ENCODE measurements at places on chromosomes 4 and X.

GRCh38 chr4:176099314-176099713 is 33.7 kb downstream of the WDR17 start:
- no peak for DNase-seq

GRCh38 chr4:829761-830600 is 4.1 kb upstream of the CPLX1 start:
- DNase-seq = no peak

DNA sequence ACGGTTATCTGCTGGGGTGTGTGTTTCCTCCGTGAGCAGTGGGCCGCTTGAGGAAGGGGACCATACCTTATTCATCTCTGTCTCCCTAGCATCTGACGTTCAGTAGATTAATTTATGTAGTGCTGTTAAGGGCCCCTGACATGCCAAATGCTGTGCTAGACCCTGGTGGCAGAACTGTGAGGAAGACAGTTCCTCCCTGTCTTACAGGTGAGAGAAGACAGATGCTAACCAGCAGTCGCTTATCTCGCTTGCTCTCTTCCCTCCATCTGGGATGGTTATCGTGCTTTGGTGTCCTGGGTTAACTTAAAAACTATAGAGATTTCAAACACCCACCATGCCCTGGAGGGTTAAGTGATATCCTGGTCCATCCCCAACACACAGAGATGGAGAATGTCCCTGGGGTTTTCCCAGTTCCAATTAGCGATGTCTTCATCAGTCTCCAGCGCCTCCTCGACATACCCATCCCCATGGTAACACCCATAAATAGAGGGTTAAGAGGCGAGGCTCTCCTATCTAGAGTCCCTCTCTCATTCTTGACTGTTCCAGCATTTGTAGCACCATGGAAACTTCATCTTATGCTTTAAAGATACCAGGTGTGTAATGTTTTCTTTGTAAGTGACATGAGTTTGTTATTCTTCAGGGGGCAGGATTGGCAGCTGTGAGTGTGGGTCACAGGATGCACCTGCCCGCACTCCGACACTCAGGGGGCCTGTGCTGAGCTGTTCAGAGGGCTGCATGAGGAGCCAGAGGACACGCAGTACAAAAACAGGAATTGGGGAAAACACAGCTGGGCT is 135.2 kb downstream of the STK32B start:
- no peak for DNase-seq

- no peak for DNase-seq
Observed at GRCh38 chrX:16978193-16978984, 31.9 kb downstream of the REPS2 start.

- DNase-seq = no peak
Observed at GRCh38 chrX:46865281-46865680, 28.4 kb downstream of the RP2 start.

- DNase-seq = no peak
Observed at GRCh38 chrX:37781081-37781480, 1.2 kb downstream of the CYBB start.

DNA sequence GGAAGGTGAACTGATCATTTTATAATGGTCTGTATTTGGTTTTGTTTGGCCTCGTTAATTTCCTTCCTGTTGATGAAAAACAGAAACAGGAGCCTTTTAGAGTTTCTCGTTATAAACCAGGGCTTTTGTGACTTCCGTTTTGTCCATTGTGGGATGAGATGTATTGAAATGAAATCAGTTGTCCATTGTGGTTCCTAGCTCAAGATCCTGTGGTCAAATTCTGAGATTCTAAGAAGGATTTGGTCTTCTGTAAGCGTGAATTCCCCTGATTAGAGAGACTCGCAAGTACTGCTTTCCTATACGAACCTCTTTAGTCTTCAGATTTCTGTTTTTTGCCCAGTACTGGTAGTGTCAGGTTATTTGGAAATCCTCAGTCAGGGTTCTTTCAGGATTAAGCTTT is 101.7 kb downstream of the RAPGEF2 start:
- no peak for DNase-seq

GRCh38 chrX:8083286-8083685 is 87.8 kb downstream of the VCX2 start:
- no peak for DNase-seq

DNA sequence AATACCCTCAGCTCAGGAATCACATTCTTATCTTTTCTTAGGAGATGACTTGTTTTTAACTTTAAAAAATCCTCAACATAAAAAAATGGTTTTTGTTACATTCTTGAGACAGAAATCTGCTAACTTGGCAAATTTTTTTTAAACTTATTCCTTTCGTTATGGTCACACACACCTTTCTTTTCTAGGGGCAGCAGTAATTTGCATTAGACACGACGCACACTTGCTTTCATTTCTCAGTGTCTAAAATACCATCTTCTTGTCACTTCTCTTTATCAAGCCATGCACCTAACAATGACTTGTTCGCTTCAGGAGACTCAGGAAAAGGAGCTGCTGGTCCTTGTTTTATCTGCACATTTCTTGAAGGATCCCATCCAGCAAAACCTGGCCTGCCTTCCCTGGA is 112.6 kb upstream of the TBL1X start:
- no peak for DNase-seq

DNA sequence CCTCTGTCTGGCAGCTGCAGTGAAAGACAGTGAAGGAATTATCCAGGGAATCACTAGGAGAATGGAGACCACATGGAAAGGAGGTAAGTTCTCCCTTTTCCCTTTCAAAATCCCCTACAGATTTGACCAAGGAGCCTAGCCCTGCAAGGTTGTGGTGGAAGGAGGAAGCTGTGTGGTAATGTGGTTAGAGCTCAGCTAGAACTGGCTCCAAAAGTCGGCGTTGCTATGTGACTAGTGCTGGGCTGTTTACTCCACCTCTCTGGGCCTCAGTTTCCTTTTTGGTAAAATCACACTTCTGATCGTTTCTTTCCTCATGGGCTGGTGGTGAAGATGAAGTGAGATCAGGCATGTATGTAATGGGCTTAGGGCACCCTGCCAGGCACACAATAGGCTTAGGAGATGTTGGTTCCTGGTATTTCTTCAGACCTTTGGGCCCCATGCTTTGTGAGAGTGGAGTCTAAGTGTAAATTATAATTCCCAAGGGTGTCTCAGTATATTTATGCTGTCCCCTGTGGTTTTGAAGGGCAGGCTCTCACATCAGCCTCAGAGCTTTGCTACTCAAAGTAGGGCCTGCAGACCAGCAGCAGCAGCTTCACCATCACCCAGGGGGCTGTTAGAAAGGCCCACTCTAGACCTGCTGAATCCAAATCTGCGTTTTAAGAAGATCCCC is 183.7 kb upstream of the BCOR start:
- no peak for DNase-seq

- DNase-seq = no peak
Observed at GRCh38 chrX:20973038-20973437, 401.2 kb upstream of the CNKSR2 start.

DNA sequence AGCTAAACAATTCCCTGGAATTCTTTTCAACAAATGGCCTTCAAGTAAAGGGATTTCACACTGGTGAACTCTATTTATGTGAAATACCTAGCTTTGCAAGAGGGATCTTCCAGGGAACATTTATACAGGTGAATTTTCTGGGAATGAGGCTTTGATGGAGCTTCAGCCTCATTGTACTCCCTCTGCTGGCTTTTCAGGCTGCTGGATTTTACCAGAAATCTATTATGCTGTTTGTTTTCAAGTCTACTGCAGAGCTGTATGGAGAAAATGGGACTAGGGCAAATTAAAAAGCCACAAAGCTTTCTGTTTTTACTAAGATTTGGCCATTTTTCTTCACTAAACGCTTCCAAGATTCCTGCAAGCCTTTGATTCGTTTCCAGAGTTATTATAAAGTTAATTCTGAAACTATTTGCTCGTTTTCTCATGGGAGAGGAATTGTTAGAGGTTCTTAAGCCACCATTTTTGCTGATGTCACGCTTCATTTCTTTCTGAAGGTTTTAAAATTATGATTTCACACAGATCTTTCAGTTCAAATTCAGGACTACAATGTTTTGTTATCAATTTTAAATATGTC is 31.6 kb downstream of the KDM6A start:
- DNase-seq = no peak

DNA sequence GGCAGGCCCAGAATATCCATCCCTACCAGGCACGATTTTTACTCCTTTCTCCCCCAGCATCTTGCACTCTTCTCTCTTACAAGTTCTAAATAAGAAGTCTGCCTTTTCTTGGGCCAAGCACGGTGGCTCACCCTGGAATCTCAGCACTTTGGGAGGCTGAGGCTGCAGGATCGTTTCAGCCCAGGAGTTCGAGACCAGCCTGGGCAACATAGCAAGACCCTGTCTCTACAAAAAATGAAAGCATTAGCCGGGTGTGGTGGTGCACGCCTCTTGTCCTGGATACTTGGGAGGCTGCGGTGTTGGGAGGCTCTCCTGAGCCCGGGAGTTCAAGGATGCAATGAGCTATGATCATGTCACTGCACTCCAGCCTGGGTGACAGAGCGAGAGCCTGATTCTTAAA is 64.8 kb downstream of the IRF2 start:
- DNase-seq = no peak

- no peak for DNase-seq
Observed at GRCh38 chrX:49106930-49107329, 16.6 kb downstream of the GPKOW start.

- DNase-seq = no peak
Observed at GRCh38 chr4:122403861-122404260, 25.1 kb downstream of the ADAD1 start.

GRCh38 chr4:11421116-11421515 is 7.6 kb downstream of the HS3ST1 start:
- DNase-seq = no peak

DNA sequence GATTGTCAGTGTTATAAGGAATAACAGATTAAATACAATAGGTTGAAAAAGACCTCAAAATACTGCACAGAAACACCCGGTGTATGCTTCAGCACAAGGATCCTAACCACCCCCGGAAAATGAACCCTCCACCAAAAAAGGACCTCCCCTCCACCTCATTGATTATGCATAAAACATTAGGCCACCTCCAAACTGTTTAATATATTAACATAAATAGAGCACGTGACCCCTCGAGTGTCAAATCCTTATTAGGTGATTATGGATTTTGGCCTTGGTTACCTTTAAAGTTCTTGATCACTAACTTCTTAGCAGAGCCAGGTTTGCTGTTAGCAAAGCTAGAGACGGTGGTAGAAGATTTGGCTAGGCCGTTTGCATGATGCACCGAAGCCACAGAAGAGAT is 958 bp downstream of the CUL4B start:
- peak; percentile 3 for DNase-seq

DNA sequence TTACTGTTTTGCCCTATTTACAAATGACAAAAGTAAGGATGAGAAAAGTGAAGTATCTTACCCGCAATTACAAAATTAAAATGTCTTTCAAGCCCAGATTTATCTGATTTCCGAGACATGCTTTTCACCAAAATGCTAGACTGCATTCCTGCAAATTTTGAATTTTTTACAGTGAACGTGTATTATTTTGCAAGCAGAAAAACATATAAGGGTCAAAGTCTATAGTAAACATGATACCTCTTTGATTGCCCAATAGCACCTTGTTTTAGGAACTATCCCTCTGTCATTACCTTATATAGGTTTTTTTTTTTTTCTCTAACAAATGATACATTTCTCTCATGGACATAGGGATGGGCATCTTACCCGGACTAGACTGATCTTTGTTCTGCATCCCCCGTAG is 134.2 kb upstream of the RAP2C start:
- no peak for DNase-seq
